CD8-positive, alpha-beta T cell (primary cell): ENCODE measurements at places on chromosomes 7 and 10. TPM values are rescaled to one million over a fixed set of nuclear protein-coding genes. Genes with fewer than 3 reads are reported as not detected.

DNA sequence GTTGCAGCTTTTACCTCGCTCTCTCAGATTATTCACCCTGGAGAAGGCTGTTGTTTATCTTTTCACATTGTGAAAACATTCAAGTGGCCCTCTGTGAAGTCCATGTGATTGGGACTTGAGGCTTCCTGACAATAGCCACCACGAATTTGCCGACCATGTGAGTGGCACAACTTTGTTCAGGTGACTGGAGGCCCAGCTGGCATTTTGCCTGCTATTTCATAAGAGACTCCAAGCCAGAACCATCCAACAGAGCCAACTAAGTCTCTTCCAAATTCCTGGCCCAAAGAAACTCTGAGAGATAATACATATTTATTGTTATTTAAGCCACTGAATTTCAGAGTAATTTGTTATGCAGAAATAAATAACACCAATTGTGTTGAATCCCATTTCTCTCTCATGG lies 38.2 kb upstream of the CCSER2 start:
- DNase-seq, result no peak

DNA sequence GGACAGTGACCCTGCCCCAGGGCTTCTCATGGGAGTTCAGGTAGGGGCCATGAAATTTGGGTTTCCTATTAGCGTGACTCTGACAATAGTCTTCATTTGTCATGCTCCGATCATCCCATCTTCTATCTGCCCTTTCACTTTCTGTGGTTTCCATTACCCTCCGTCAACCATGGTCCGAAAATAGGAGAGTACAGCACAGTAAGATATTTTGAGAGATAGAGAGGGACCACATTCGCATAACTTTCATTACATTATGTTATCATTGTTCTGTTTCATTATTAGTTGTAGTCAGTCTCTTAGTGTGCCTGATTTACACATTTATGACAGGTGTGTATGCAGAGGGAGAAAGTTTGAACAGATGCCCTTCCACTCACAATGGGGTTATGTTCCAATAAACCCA lies 649.2 kb downstream of the SDK1 start:
- DNase-seq, result no peak

GRCh38 chr7:30448461-30449189 lies 30.0 kb downstream of the NOD1 start:
- DNase-seq, result no peak

DNA sequence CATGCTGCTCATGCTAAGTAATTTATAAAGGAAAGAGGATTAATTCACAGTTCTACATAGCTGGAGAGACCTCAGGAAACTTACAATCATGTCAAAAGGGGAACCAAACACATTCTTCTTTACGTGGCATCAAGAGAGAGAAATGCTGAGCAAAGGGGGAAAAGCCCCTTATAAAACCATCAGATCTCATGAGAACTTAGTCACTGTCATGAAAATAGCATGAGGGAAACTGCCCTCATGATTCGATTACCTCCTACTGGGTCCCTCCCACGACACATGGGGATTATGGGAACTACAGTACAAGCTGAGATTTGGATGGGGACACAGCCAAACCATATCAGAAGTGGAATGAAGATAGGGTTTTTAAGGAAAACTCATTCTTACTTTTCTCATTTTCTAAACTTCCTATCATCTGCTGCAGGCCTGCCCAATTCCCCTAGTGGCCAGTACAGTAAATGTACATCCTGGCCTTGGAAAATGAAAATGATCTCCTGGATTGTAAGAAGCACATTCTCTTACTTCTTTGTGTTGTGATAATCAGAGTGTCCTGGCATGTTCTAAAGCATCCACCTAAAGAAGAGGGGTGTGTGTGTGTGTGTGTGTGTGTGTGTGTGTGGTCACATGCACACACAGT lies 421.5 kb downstream of the LRMDA start:
- no peak for DNase-seq

- DNase-seq, result no peak
Measured at GRCh38 chr7:38842746-38843145, 66.2 kb downstream of the VPS41 start.

- no peak for DNase-seq
Measured at GRCh38 chr7:50450590-50451032, 461 bp upstream of the FIGNL1 start.

FAM221A gene
- total RNA-seq, result 3.0 TPM

MYOZ1 gene
- total RNA-seq, result not detected

MPLKIP gene
- 13.3 TPM for total RNA-seq

BAIAP2L1 gene
- 0.43 TPM for total RNA-seq
